Fibroblast of skin of right quadriceps (primary cell): ENCODE measurements at places on chromosomes 6 and 20.

- DNase-seq: no peak
These were observed 426.5 kb upstream of the RNF217 start for GRCh38 chr6:124535746-124536145.

DNA sequence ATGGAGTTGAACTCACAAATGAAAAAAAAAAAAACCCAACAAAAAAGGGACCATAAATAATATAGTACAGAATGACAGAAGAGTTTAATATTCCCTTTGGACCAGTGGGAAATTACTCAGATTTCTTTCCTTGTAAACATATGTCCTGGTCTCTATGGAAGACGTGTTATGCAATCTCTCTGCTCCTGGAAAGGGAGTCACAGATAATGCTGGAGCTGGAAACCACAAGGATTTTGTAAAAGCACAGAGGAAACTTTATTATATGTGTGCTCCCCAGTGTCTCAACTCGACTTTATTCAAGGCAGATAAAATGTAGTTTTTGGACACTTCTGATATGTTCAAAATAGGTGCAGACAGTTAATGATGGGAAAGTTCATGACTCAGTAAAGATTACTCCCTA, 88.1 kb upstream of the ZFP64 start:
- peak; percentile 88 for DNase-seq

GRCh38 chr20:14454296-14454695, 116.9 kb upstream of the FLRT3 start:
- no peak for DNase-seq

- DNase-seq: peak; percentile 50
These were observed 45.8 kb downstream of the AHI1 start for GRCh38 chr6:135451617-135452190.

DNA sequence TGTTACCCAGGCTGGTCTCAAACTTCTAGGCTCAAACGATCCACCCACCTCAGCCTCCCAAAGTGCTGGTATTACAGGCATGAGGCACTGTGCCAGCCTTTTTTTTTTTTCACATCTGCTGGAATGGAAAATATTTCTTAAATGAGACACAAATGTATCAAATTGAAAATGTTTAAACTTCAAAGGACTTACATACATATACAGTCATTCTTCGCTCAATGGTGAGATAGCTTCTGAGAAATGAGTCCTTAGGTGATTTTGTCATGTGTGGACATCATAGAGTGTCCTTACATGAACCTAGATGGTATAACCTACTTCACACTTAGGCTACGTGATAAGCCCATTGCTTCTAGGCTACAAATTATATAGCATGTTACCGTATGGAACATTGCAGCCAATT, 43.1 kb downstream of the MICA start:
- peak; percentile 38 for DNase-seq

DNA sequence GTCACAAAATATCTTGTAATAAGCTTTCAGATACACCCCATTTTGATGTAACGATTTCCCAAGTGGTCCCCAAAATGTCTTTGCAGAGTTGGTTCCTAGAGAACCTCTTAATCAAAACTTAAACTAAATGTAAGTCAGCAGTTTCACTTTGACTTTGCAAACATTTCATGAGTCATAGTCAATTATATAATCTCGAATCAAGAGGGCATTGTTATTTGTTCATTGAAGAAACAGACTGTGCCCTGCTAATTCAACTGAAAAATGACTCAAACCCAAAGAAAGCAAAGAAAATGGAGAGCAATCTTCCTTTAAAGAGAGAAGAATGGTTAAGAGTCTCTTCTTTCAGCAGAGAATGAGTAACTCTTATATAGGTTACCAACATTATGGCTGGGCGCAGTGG, 58.3 kb downstream of the IPCEF1 start:
- DNase-seq: no peak

DNA sequence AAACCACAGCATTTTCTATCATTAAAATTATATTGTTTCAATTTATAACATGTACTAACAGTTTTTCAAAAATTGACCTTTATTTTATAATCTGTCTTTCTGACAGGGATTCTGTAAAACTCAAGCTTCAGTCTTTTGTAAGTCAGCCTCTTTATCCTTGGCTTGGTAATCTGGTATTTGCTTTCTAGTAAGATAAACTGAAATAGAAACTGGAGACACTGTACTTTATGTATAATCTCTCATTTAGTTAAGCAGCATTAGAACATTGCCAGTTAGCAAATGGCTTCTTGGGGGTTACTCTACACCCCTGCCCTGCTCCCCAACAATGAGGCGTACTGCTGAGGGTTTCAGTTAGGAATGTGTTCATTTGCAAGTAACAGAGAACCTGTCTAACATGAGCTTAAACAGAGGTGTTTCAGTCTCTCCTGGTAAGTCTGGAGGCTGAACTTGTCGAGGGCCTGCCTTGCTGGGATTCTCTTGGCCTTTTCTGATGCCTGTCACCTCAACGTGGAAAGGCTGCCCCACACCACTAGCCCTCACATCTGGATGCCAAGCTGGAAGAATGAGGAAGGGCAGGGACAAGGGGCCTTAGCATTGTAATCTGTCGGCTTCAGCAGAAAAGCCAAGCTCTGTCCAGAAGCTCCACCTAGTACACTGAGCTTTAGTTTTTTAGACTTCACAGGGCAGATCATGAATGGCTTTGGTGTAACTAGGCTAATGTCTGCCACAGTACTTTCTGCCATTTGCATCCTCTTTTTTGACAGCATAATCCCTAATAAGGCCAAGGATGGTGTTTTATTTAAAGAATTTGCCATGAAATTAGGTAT, 34.8 kb downstream of the SH3BGRL2 start:
- DNase-seq: no peak

- no peak for DNase-seq
These were observed 1.9 kb downstream of the LRFN2 start for GRCh38 chr6:40585223-40585622.

DNA sequence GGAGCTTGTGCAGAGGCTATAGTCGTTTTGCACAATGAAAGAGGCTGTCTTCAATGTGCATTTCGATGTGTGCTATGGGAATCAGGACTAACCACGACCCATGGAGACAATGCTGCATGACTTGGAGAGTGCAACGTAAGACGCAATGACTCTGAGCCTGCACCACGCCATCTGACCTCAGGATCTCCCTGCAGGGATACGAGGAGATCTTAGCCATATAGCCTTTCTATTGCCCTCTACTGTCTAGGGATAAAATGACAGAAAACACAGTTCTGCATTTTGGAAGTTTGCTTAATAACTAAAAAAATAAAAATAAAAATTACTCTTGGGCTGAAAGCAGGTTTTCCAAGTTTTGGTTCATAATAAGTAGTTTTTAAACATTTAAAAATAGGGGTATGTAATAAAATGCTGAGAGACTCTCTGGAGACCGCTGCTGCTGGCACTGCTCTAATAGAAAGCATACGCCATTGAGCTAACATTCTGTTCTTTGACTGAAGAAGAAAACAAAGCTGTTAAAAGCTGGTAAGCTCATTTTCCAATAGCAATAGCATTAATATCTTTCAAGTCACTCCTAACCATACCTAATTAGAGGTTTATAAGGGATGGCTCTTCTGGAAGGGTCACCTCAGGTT, 87.2 kb downstream of the PDE7B start:
- DNase-seq: peak; percentile 76

DNA sequence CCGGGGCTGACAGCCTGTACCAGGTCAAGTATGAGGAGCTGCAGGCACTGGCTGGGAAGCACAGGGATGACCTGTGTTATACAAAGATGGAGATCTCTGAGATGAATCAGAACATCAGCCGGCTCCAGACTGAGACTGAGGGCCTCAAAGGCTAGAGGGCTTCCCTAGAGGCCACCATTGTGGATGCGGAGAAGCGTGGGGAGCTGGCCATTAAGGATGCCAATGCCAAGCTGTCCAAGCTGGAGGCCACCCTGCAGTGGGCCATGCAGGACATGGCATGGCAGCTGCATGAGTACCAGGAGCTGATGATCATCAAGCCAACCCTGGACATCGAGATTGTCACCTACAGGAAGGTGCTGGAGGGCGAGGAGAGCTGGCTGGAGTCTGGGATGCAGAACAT, 46.8 kb downstream of the KIAA0319 start:
- no peak for DNase-seq
